ENCODE measurements at places on chromosomes 5 and 9. TPM values are rescaled to one million over a fixed set of nuclear protein-coding genes. Genes with fewer than 3 reads are reported as not detected.

- peaks cover 44% of the 10 kb centered on the region for H3K4me1 ChIP-seq
- peaks cover 32% of the 10 kb centered on the region for H3K27me3 ChIP-seq
- no peaks in the 10 kb centered on the region for H3K36me3 ChIP-seq
- no peak for DNase-seq
Observed at GRCh38 chr5:150298701-150299451, 3.8 kb downstream of the ARSI start.

DNA sequence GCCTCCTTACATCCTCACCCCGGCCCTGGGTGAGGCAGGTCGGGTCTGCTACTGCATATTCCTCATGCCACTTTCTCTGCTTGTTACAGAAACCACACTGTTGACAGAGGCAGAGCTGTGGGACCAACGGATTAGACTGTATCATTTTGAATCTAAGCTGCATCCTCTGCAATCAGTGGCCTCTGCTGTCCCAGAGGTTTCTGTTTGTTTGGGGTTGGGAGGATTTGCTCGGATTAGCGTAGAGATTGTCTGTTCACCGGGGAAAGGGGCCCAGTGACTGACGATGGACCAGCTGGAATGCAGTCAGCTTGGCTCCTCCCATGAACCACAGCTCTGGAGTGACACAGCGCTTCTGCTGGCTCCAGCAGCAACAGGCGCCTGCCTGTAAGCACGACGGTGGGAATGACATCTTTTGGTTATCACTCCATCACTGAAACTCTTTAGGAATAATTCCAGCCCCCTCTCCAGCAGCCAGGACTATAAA is 37.3 kb upstream of the ADRA1B start:
- peak; percentile 40 for DNase-seq
- peak overlapping the region; percentile 46 for H3K27ac ChIP-seq
- H3K4me3 ChIP-seq, result no peak overlapping the region

GRCh38 chr5:179253730-179254129 is 91.5 kb downstream of the ADAMTS2 start:
- H3K4me1 ChIP-seq, result no peaks in the 10 kb centered on the region
- H3K27ac ChIP-seq, result no peak overlapping the region
- no peaks in the 10 kb centered on the region for H3K27me3 ChIP-seq
- H3K4me3 ChIP-seq, result no peak overlapping the region

- no peaks in the 10 kb centered on the region for H3K27me3 ChIP-seq
- no peak overlapping the region for H3K4me3 ChIP-seq
- no peaks in the 10 kb centered on the region for H3K36me3 ChIP-seq
- H3K4me1 ChIP-seq, result no peaks in the 10 kb centered on the region
Observed at GRCh38 chr5:30832519-30832918, 361.0 kb upstream of the CDH6 start.

GRCh38 chr5:177497292-177498012 is at the start of gene PDLIM7:
PDLIM7 (minus strand) TSS chr5:177497604; CDS start chr5:177496512, 1,092 bp downstream.
- DNase-seq, result peak; percentile 98
- H3K36me3 ChIP-seq, result peaks cover under 1% of the 10 kb centered on the region
- H3K27me3 ChIP-seq, result no peaks in the 10 kb centered on the region
- H3K27ac ChIP-seq, result peak within 1 kb of the TSS; percentile 90

DNA sequence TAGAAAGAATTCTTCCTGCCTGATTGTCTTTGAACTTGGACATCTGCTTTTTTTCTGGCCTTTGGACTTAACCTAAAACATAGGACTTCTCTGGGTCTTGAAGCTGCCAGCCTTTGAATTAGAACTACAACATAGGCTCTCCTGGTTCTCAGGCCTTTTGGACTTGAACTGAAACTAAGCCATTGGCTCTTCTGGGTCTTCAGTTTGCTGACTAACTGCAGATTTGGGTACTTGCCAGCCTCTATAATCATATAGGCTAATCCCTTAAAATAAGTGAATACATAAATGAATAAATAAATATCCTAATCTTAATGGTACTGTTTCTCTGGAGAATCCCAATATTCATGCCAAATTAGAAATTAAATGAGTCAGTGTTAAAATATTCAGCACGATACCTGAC is 473.4 kb upstream of the PAPPA start:
- no peak overlapping the region for H3K4me3 ChIP-seq
- no peaks in the 10 kb centered on the region for H3K4me1 ChIP-seq
- H3K36me3 ChIP-seq, result no peaks in the 10 kb centered on the region
- DNase-seq, result peak; percentile 9
- H3K27ac ChIP-seq, result no peak overlapping the region
- H3K27me3 ChIP-seq, result no peaks in the 10 kb centered on the region

GRCh38 chr5:167012123-167013034 is 1279.1 kb upstream of the WWC1 start:
- H3K27ac ChIP-seq, result no peak overlapping the region
- no peaks in the 10 kb centered on the region for H3K27me3 ChIP-seq
- H3K36me3 ChIP-seq, result no peaks in the 10 kb centered on the region
- H3K4me3 ChIP-seq, result no peak overlapping the region
- DNase-seq, result no peak
- no peaks in the 10 kb centered on the region for H3K4me1 ChIP-seq

GRCh38 chr5:39720136-39720535 is 295.4 kb upstream of the DAB2 start:
- no peak for DNase-seq
- no peak overlapping the region for H3K27ac ChIP-seq
- H3K36me3 ChIP-seq, result no peaks in the 10 kb centered on the region
- H3K4me1 ChIP-seq, result no peaks in the 10 kb centered on the region

GRCh38 chr9:15430920-15431844 is 8.5 kb downstream of the SNAPC3 start:
- peaks cover 53% of the 10 kb centered on the region for H3K4me1 ChIP-seq
- peaks cover 29% of the 10 kb centered on the region for H3K36me3 ChIP-seq
- H3K27ac ChIP-seq, result peak overlapping the region; percentile 21
- no peak overlapping the region for H3K4me3 ChIP-seq
- no peaks in the 10 kb centered on the region for H3K27me3 ChIP-seq

DNA sequence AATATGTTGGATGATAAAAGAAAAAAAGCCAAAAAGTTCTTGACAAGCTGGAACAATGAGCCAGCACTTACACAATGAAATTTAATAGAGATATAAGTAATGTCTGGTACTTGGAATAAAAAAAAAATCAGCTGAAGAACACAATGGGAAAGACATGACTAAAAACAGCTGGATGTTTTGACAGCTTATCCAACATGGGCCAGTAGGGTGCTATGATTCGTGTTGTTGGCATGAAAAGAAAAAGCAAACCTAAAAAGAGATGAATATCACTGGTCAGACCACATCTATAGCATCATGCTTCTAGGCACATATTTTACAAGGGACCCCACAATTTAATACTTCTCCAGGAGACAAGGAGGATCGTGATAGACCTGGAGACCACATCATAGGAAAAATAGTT is 175.3 kb downstream of the ARL15 start:
- DNase-seq, result no peak
- no peaks in the 10 kb centered on the region for H3K4me1 ChIP-seq
- H3K27ac ChIP-seq, result no peak overlapping the region
- H3K4me3 ChIP-seq, result no peak overlapping the region
- H3K27me3 ChIP-seq, result no peaks in the 10 kb centered on the region
- no peaks in the 10 kb centered on the region for H3K36me3 ChIP-seq

- H3K4me3 ChIP-seq, result no peak overlapping the region
- H3K27me3 ChIP-seq, result no peaks in the 10 kb centered on the region
- no peak overlapping the region for H3K27ac ChIP-seq
- no peak for DNase-seq
- no peaks in the 10 kb centered on the region for H3K4me1 ChIP-seq
Observed at GRCh38 chr5:42090162-42090561, 165.1 kb downstream of the FBXO4 start.

- no peak overlapping the region for H3K27ac ChIP-seq
- H3K36me3 ChIP-seq, result no peaks in the 10 kb centered on the region
- H3K4me1 ChIP-seq, result peaks cover 8% of the 10 kb centered on the region
- H3K27me3 ChIP-seq, result no peaks in the 10 kb centered on the region
- H3K4me3 ChIP-seq, result no peak overlapping the region
Observed at GRCh38 chr5:157130925-157131324, 11.7 kb downstream of the MED7 start.

- no peak for DNase-seq
- H3K36me3 ChIP-seq, result peaks cover 46% of the 10 kb centered on the region
- H3K27me3 ChIP-seq, result no peaks in the 10 kb centered on the region
- peaks cover 27% of the 10 kb centered on the region for H3K4me1 ChIP-seq
- H3K27ac ChIP-seq, result no peak overlapping the region
Observed at GRCh38 chr9:137588891-137589290, 1.4 kb downstream of the ZMYND19 start.

GRCh38 chr9:134935701-134936345 is 18.1 kb upstream of the FCN1 start:
- H3K4me3 ChIP-seq, result no peak overlapping the region
- no peak overlapping the region for H3K27ac ChIP-seq
- H3K4me1 ChIP-seq, result no peaks in the 10 kb centered on the region
- no peak for DNase-seq

GRCh38 chr9:6557883-6558616 is 87.5 kb downstream of the GLDC start:
- no peaks in the 10 kb centered on the region for H3K27me3 ChIP-seq
- peak; percentile 38 for DNase-seq
- no peaks in the 10 kb centered on the region for H3K36me3 ChIP-seq
- no peak overlapping the region for H3K4me3 ChIP-seq

DNA sequence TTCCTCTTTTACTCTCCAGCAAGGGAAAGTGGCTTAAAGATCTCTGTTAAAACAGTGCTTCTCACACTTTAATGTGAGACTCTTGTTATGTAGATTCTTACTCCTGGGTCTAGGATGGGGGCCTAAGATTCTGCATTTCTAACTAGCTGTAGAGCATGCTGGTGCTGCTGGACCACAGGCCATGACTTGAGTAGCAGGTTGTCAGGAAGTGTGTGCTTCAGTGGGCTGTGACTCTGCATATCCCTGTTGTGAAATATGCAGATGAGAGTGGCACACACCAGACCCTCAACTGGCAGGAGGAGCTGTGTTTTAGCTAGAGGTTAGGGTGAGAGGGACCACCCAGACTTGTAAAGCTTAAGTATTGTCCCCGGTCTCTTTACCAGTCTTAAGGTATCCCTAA is 191.1 kb upstream of the DMRT1 start:
- no peaks in the 10 kb centered on the region for H3K36me3 ChIP-seq
- H3K27me3 ChIP-seq, result no peaks in the 10 kb centered on the region
- no peak for DNase-seq
- H3K4me1 ChIP-seq, result peaks cover 18% of the 10 kb centered on the region
- no peak overlapping the region for H3K27ac ChIP-seq
- H3K4me3 ChIP-seq, result no peak overlapping the region

GRCh38 chr5:139808481-139809330 is 13.1 kb downstream of the PSD2 start:
- no peaks in the 10 kb centered on the region for H3K36me3 ChIP-seq
- H3K4me1 ChIP-seq, result no peaks in the 10 kb centered on the region
- no peaks in the 10 kb centered on the region for H3K27me3 ChIP-seq
- no peak overlapping the region for H3K4me3 ChIP-seq
- H3K27ac ChIP-seq, result no peak overlapping the region

- no peak overlapping the region for H3K27ac ChIP-seq
- no peaks in the 10 kb centered on the region for H3K36me3 ChIP-seq
- DNase-seq, result no peak
- H3K4me1 ChIP-seq, result no peaks in the 10 kb centered on the region
- no peaks in the 10 kb centered on the region for H3K27me3 ChIP-seq
Observed at GRCh38 chr9:83526211-83526610, 12.0 kb downstream of the FRMD3 start.

DNA sequence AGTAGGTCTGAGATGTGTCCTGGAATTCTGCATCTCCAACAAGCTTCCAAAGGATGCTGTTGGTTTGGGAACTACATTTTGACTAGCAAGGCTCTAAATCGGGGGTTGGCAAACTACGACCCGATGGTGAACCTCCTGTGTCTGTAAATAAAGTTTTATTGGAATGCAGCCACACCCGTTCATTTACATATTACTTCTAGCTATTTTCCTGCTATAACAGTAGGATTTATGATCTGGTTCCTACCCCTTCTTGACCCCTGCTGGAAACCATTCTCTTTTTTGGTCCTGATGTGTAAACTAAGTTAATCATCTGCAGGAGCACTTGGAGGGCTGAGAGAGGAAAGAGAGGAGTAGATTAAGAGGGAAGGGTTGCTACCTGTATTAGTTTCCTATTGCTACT is 454.5 kb downstream of the RASEF start:
- DNase-seq, result no peak
- H3K4me3 ChIP-seq, result no peak overlapping the region
- H3K27me3 ChIP-seq, result no peaks in the 10 kb centered on the region
- peaks cover 21% of the 10 kb centered on the region for H3K4me1 ChIP-seq
- H3K27ac ChIP-seq, result no peak overlapping the region
- no peaks in the 10 kb centered on the region for H3K36me3 ChIP-seq

- H3K27ac ChIP-seq, result no peak overlapping the region
- DNase-seq, result no peak
- no peak overlapping the region for H3K4me3 ChIP-seq
- H3K27me3 ChIP-seq, result no peaks in the 10 kb centered on the region
Observed at GRCh38 chr5:52283221-52283620, 504.5 kb upstream of the ITGA1 start.

DNA sequence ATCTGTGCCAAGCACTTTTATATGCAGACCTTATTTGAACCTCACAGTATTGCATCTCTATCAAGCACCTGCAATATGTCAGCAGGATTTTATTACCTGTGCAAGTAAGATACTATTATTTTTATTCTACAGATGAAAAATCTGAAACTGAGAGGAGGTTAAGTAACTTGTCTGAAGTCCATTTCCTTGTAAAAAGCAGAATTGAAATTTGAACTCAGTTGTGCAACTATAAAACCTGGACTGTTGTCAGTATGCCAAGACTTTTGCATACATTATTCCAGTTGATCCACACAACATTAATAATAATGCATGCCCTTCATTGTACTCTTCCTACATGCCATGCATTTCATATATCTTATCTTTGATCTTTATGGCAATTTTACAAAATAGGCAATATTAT is 82.2 kb upstream of the BRINP1 start:
- H3K27me3 ChIP-seq, result no peaks in the 10 kb centered on the region
- no peak overlapping the region for H3K4me3 ChIP-seq
- DNase-seq, result no peak
- H3K36me3 ChIP-seq, result no peaks in the 10 kb centered on the region
- H3K27ac ChIP-seq, result no peak overlapping the region

- H3K4me3 ChIP-seq, result no peak overlapping the region
- H3K27me3 ChIP-seq, result no peaks in the 10 kb centered on the region
- no peak for DNase-seq
Observed at GRCh38 chr9:13939701-13940490, 374.0 kb downstream of the NFIB start.

GABRA1 gene
- polyA plus RNA-seq, result 0.75 TPM

BAAT gene
- polyA plus RNA-seq, result not detected

NR4A3 gene
- polyA plus RNA-seq, result 3.9 TPM

NKD2 gene
- polyA plus RNA-seq, result 12.8 TPM

SLC6A3 gene
- polyA plus RNA-seq, result not detected

SLC46A2 gene
- not detected for polyA plus RNA-seq

CDO1 gene
- polyA plus RNA-seq, result 1.0 TPM

GGTA1 gene
- 6.2 TPM for polyA plus RNA-seq

IL13 gene
- polyA plus RNA-seq, result not detected

All from stomach (tissue), 19 donors.